NB4 (cell line): ENCODE measurements at places on chromosomes 6 and 20.

DNA sequence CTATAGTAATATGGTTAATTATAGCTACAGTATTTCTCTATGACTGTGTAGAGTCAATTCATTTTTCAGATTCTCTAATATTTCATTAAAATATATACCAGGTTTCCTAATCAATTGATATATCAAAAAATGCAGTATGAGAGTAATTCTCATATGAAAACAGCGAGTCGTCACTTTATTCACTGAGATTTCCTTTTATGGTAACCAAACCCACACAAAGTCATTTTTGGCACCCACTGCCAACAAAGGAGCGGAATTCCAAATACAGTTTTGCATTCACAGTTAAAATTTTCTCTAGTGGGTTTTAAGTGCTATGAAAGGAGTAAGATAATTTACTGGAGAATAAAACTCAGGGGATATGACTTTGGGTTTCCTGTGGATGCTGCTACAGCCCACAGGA, 163.8 kb downstream of the HIVEP2 start:
- no peak for DNase-seq

DNA sequence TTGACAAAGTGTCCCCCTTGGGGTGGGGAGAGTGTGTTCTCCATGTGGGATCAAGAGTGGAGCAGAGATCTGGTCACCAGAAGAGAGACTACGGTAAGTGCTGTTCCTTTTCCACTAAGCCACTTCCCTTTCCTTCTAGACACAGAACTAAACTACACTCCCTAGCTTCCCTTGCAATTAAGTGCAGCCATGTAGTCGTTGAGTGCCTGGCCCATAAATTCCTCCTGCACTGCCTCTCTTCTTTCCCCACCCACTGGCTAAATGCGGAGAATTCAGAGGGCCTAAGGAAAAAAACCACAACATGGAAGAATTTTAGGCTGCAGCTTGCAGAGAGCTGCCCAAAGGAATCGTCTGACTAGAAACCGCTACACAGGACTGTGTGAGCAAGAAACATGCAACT, 1.5 kb downstream of the WDR27 start:
- DNase-seq = peak; percentile 67

DNA sequence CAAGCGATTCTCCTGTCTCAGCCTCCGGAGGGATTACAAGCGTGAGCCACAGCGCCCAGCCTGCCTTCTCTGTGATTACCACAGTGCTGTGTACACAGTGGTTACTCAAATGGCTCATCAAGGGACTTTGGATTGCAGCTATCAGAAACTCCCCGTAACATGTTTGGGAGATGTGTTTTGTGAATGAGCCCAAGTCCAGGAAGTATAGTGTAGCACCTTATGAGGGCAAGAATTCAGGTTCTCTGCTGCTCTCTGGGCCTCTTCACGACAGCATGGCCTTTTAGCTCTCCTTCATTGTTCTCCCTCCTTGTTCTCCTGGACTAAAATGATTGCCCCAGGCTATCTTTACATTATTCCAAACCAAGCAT, 34.1 kb upstream of the RPL7L1 start:
- no peak for DNase-seq

DNA sequence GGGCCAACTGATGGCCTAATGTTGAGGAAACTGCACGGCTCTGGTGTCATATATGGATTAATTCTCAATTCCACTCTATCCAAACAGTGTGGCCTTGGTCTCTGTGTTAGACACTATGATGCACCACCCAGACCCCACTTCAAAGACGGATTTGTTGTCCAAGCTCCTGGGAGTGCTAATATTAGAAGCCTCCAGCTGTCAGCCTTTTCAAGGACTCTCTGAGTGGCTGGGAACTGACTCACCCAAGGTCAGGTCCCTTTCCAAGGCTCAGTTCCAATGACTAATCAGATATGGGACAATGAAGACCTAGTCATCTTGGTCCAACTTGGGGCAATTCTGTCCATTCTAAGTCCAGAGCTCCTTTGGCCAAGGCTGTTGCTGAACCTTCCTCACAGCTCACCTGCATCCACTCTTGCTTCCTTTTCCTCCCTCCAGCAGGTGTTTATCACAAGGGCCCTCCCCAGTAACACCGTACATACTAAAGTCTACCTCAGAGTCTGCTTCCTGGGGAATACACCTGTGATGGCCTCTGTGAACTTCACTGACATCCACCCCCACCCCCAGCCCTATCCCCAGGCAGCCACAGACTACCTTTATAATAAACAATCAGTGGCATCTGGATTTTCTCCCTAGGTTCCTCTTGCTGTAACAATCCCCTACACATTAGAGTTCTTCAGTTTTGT, 7.2 kb upstream of the IL20RA start:
- DNase-seq = no peak

DNA sequence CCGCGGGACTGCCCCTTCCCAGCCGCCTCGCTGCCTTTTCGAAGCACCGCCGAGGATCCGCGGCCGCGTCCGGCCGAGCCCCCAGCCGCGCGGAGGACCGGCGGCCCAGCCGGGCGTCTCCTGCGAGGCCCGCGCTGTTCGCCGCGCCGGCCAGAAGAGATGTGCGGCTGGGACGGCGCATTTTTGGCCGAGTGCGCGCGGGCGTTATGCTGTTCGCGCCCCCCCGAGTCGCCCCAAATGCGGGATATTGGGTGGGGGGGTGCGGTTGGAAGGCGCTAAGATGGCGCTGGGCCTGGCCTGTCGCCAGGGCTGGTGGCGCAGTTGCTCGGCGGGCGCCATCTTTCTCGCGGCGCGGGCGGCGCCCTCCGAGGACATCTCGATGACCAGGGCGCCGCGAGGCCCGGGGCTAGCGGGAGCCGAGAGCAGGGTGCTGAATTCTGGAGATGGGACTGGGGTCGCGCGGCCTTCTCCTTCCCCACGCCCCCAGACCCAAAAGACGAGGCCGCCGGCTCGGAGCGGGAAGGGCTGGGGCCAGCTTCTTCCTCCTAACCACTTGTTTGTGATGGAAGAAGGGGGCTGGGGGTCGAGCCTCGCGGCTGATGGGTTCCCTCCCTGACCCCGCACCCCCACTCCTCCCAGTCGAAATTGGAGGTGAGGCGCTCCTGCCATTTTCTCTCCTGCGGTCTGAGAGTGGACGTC, 1.5 kb downstream of the BICRAL start:
- peak; percentile 77 for DNase-seq

DNA sequence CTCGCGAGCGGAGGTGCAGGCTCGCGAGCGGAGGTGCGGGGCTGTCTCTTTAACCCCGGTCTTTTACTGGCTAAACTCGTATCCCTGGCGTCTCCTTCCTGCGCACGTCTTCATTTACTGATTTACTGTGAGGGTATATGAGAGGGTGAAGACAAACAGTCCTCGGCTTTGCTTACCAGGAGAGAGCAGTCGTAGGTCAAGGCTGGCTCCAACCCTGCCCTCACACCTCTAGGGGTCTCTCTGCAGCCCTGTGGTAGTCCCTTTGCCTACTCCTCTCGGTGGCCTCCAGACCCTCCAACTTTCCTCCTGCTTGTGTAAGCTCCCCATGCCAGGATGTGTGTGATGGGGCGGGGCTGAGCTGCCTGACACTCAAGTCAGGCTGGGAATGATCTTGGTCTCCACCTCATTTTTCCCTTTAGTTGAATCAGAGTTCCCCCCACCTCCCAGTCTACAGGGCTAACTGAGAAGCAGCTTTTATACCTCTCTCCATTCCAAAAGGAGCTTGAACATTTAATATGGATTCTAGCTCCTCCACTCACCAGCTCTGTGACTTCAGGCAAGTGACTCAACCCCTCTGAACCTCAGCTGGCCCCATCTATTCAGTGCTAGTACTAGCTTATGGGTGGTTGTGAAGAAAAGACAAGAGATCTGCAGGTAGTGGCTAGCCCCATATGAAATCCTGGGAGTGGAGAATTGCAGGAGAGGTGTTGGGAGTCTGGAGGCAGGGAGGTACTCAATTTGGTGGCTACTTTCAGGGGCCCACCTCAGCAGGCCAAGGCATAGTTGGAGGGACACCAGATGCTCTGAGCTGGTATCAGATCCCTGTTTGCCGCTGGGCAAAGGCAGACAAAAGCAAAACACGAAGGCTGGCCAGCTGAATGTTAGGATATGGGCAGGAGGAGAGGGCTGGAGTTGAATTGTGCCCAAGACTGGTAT, 902 bp downstream of the SLC29A1 start:
- DNase-seq = peak; percentile 70

DNA sequence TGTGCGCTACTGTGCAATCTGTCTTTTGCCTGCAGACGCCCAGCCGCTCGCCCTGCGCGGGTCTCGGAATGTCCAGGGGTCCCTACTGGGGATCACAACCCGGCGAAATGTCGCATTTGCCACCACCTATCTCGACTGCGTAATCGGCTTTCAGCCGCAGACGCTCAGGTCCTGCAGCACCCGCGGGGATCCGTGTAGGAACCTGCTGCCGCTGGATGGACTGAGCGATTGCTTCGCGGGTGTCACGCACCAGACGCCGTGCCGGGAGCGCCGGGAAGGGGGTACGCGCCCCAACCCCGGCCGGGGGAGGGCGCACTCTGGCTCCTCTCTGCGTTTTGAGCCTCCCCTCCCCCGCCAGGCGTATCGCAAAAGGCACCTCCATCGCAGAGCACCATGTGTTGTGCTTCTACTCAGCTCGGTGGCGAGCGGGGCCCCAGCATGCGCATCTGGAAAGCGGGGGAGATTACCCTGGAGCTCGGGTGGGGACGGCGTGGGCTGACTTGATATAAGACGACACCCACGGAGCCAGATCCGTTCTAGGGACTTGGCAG, 747 bp upstream of the PTPRA start:
- DNase-seq = peak; percentile 88

GRCh38 chr6:13080462-13081188, 247.7 kb downstream of the TBC1D7 start:
- DNase-seq = no peak

- DNase-seq = no peak
Measured at GRCh38 chr6:21626756-21627155, 33.2 kb downstream of the SOX4 start.

- DNase-seq = no peak
Measured at GRCh38 chr20:21511850-21512633, 1.8 kb downstream of the NKX2-2 start.

DNA sequence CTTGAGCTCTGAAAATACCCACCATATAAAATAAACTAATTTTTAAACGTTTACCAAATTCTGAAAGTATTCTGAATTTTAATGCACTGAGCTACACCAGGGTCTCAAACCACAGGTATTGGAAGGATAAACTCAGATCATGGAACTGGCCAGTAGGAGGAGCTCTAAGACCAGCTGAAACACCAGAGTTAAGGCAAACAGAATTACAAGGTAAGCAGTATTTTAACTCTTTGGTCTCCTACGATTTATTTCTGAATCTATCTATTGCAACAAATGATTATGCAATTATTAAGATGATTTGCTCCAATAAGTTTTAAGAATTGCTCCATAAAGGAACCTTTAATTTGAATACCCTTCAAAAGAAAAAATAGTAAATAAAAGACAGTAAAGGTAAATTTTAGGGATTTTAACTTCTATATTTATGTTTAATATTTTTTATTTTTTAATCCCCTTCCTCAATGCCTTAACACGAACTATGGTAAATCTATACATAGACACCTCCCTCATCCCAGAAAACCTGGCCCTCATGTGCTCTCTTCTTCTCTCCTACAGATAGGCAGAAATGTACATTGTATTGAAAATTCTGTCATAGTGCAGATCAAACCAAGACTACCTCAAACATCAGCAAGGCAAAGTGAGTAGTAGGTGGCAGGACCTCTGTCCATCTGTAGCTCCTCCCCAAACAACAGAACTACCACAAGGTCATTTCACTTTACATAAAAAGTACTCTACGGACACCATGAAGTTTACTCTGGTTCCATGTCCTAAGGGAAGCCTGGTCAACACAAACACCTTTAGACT, 58.4 kb downstream of the SMLR1 start:
- DNase-seq = peak; percentile 83

DNA sequence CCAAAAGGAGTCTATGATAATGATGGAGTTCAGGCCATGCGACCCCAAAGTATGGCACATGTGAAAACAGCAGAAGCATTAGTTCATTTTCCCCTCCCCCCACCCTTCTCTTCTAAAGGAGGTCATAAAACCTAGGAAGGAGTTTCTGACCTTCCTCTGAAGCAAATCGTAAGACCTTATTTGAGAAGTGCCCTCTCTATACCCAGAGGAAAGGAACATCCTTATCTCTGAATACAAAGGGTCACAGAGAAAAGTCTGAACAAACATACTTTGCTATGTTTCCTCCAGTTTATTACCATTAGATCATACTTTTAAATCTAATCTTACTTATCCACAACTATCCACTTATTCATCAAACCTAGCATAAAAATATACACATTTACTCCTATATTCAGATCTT, 48.6 kb downstream of the SLX4IP start:
- no peak for DNase-seq
